ENCODE measurements at places on chromosomes 1 and 21. TPM values are rescaled to one million over a fixed set of nuclear protein-coding genes. Genes with fewer than 3 reads are reported as not detected.

Gene CLCNKA
- total RNA-seq: not detected

Gene IGFN1
- total RNA-seq: 0.15 TPM

Gene TSPEAR
- not detected for total RNA-seq

Gene ALX3
- total RNA-seq: not detected

Gene PLA2G2C
- total RNA-seq: not detected

Gene ZYG11A
- 0.65 TPM for total RNA-seq

Gene RIMS3
- total RNA-seq: 0.15 TPM

Gene CA6
- not detected for total RNA-seq

Gene TNFRSF4
- total RNA-seq: 0.65 TPM

Gene TNFSF4
- 36.0 TPM for total RNA-seq

Gene OR2T34
- total RNA-seq: not detected

Gene CAMSAP2
- total RNA-seq: 20.1 TPM

Gene IQCC
- total RNA-seq: 1.3 TPM

Gene SARS1
- 344 TPM for total RNA-seq

Gene TARS2
- 14.9 TPM for total RNA-seq

Gene RNU1-2
- total RNA-seq: under 0.01 TPM

Gene ASCL5
- total RNA-seq: not detected

Gene TFF1
- not detected for total RNA-seq

Gene CIART
- 0.65 TPM for total RNA-seq

Gene LCE1F
- not detected for total RNA-seq

Gene ADCY10
- total RNA-seq: under 0.01 TPM

Gene DCDC2B
- not detected for total RNA-seq

Gene PLEKHA6
- total RNA-seq: 2.4 TPM

Gene KIF26B
- 0.32 TPM for total RNA-seq

Gene FAM72C
- 0.65 TPM for total RNA-seq

Gene NLRP3
- total RNA-seq: 2.6 TPM

Gene LAMC1
- total RNA-seq: 465 TPM

Gene PLA2G2D
- total RNA-seq: not detected

Gene CYP2J2
- 0.91 TPM for total RNA-seq

Gene RAB3GAP2
- total RNA-seq: 33.6 TPM

Gene BACE2
- total RNA-seq: 149 TPM

Gene ETNK2
- 9.1 TPM for total RNA-seq

Gene ATP6V1G3
- not detected for total RNA-seq

Gene GUCA2B
- total RNA-seq: not detected

Gene CASZ1
- 0.65 TPM for total RNA-seq

Gene RAB7B
- 0.15 TPM for total RNA-seq

Gene C1orf94
- total RNA-seq: not detected

Gene LRRC3
- total RNA-seq: 0.61 TPM

Gene KRTAP19-4
- not detected for total RNA-seq

Gene PAQR6
- under 0.01 TPM for total RNA-seq

Gene FLG2
- total RNA-seq: under 0.01 TPM

All from epithelial cell of umbilical artery (primary cell).